ENCODE measurements at places on chromosomes 11 and 22. TPM values are rescaled to one million over a fixed set of nuclear protein-coding genes. Genes with fewer than 3 reads are reported as not detected.

- DNase-seq = no peak
These were observed 618.9 kb downstream of the BRD1 start for GRCh38 chr22:49208768-49209252.

The ENTHD1 gene
- total RNA-seq = not detected

- DNase-seq = no peak
These were observed 5.0 kb upstream of the CCDC81 start for GRCh38 chr11:86369668-86370067.

DNA sequence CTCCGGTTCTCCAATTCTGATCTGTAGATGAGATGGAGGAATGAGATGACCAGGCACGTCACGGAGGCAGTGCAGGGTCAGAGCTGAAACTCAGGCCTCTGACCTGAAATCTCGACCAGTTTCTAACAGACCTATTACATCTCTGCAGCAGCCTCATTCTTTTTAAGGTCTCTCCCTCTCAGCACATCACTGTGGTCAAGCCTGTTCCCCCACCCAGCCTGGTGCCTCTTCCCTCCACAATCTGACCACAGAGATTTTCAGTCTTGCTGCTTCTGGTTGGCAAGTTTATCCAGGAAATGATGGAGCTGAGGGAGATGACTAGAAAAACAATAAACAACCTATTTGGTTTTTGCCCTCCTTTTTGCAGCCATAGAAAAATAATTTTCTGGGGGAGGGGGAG, 9.5 kb downstream of the GRAMD1B start:
- DNase-seq = no peak

- DNase-seq = no peak
These were observed 172.0 kb downstream of the KCNA4 start for GRCh38 chr11:29844701-29845379.

The OR2AG2 gene
- total RNA-seq = not detected

- DNase-seq = no peak
These were observed 185.8 kb downstream of the TRPC6 start for GRCh38 chr11:101397979-101398378.

DNA sequence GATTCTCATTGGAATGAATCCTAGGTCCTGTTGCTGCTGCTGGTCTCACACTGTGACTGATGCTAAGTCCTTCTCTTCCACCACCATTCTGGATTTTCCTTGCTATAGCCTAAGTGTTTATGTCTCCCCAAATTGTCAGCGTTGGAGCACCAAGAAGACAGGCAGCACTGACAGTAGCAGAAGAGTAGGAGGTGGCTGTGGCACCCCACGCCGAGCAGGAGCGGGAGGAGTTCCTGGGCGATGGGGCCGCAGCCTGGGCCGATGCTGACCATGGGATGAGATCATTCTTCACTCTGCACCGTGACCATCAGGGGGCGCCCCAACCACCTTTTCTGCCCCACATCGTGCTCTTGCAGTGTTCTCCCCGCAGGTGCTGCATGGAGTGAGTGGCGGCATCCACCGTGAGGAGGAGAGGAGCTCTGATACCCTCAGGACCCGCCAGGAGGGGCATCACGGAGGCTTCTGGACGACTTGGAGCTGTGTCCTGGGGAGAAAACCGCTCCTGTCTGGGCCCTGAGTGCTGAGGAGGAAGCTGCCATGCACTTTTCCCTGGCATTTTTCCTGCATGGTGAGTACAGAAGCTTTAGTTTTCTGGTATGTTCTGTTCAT, 57.0 kb downstream of the LRRC74B start:
- DNase-seq = peak; percentile 61

GRCh38 chr11:45543081-45543480, 122.3 kb downstream of the CHST1 start:
- no peak for DNase-seq

DNA sequence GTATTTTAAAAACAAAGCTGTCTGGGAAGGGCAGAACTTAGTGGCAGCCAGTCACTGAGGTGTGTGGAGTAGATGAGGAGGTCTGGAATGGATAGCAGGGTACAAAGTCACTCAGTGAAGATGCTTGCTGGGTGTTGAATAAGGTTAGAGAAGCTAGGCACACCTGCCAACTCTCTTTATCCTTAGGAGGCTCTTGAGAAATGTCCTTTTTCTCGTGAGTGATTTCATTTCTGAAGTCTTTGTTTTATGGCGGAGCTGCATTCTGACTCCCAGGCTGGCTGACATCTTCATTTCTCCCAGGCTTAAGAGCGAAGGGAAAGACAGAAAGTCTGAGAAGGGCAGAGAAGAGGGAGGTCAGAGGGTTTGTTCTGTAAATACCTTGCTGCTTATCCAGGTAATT, 31.0 kb downstream of the CECR2 start:
- DNase-seq = no peak

The OR8H1 gene
- not detected for total RNA-seq

- peak; percentile 73 for DNase-seq
These were observed 195.4 kb upstream of the ARHGAP20 start for GRCh38 chr11:110907629-110908028.

GRCh38 chr11:121892863-121893262, 223.2 kb downstream of the BLID start:
- no peak for DNase-seq

- no peak for DNase-seq
These were observed 22.3 kb downstream of the LRRC74B start for GRCh38 chr22:21067901-21068680.

- DNase-seq = peak; percentile 57
These were observed 4.6 kb downstream of the MYH9 start for GRCh38 chr22:36383110-36383581.

DNA sequence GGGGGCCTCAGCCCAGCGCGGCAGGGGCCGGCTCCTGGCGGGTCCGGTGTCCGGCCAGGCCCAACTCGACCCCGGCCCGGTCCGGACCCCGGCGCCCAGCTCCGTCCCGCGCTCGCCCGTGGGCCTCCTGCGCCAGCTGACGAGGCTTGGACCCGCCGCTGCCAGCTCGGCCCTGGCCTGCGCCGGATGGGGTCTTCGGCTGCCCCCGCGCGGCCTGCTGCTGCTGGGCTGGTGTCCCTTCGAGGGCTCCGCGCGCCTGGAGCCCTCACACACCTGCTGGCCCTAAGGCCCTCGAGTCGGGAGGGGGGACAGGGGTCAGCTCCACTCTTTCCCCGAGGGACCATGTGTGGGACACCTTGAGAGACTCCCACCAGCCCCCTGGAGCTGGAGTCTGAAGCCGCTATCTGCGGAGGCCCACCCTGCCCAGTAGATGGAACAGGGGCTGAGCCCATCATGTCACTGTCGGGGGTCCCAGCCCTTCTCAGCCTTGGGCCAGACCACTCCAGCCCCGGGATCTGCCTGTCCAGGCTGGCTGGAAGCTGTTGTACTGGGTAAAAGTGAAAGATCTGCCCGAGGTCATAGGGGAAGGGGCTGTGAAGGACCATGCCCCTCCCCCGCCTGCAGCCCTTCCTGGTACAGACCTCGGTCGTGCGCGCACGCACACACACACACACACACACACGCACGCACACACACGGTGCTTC, 768 bp upstream of the CDKN1C start:
- DNase-seq = no peak

- no peak for DNase-seq
These were observed 4.5 kb downstream of the PRDM11 start for GRCh38 chr11:45150943-45151342.

DNA sequence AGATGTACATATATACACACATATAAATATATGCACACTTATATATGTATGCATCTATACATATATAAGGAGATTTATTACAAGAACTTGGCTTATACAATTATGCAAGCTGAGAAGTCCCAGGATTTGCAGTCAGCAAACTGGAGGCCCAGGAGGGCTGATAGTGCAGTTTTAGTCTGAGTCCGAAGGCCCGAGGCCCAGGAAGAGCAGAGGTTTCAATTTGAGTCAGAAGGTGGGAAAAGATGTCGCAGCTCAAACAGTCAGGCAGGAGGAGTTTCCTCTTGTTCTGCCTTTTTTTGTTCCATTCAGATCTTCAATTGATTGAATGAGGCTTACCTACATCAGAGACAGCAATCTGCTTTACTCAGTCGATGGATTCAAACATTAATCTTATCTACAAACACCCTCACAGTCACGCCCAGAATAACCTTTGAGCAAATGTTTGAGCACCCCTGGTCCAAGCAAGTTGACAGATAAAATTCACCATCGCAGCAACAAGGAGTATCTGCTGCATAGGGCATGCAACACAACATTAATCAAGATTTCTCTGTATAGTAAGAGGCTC, 4.0 kb upstream of the SGSM1 start:
- DNase-seq = no peak

GRCh38 chr22:27179161-27179560, 521.8 kb downstream of the MIAT start:
- peak; percentile 51 for DNase-seq

GRCh38 chr11:986270-986951, 50.1 kb downstream of the MUC6 start:
- no peak for DNase-seq

- no peak for DNase-seq
These were observed 49.1 kb downstream of the KIRREL3 start for GRCh38 chr11:126951465-126951864.

- peak; percentile 84 for DNase-seq
These were observed 109.9 kb upstream of the CADM1 start for GRCh38 chr11:115613986-115614632.

The IRF7 gene
- total RNA-seq = 9.1 TPM

The MB gene
- 6.3 TPM for total RNA-seq

All from MG63 (cell line).